Activated naive CD4-positive, alpha-beta T cell treated with anti-CD3 and anti-CD28 coated beads, Interleukin-2, amount 10 ng/mL, durations not matched to agents 7 days and 5 days (primary cell): ENCODE measurements at places on chromosomes 11 and 22.

DNA sequence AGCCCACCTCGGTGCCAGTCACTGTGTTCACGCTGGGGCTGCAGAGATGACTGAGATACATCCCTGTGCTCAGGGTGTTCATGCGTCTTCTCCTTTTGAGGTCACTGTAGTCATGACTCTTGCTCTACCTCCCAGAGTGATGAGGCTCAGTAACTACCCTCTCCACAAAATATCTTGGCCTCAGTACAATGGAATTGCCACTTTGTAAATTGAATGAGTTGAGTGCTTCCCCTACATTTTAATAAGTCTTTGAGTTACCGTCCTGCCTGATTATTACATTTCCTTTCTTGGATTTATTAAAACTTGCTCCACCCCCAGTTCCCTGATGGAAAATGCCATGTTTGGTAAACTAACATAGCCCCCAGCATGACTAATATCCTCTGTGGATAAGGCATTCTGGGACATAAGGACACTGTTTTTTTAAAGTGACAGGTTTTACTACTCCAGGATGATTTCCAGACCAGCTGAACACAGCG lies 15.9 kb downstream of the PRSS23 start:
- H3K36me3 ChIP-seq = no peaks in the 10 kb centered on the region
- no peaks in the 10 kb centered on the region for H3K4me1 ChIP-seq
- H3K27ac ChIP-seq = no peak overlapping the region
- DNase-seq = no peak
- H3K27me3 ChIP-seq = peaks cover 31% of the 10 kb centered on the region
- H3K4me3 ChIP-seq = no peak overlapping the region

GRCh38 chr11:83480251-83480650 lies 194.1 kb upstream of the CCDC90B start:
- H3K27me3 ChIP-seq = peaks cover 5% of the 10 kb centered on the region
- H3K4me3 ChIP-seq = no peak overlapping the region
- no peak overlapping the region for H3K27ac ChIP-seq
- no peaks in the 10 kb centered on the region for H3K4me1 ChIP-seq

- H3K27ac ChIP-seq = no peak overlapping the region
- no peak overlapping the region for H3K4me3 ChIP-seq
- no peak for DNase-seq
- no peaks in the 10 kb centered on the region for H3K27me3 ChIP-seq
- peaks cover 2% of the 10 kb centered on the region for H3K4me1 ChIP-seq
Measured at GRCh38 chr11:14458377-14458776, 41.2 kb downstream of the COPB1 start.

DNA sequence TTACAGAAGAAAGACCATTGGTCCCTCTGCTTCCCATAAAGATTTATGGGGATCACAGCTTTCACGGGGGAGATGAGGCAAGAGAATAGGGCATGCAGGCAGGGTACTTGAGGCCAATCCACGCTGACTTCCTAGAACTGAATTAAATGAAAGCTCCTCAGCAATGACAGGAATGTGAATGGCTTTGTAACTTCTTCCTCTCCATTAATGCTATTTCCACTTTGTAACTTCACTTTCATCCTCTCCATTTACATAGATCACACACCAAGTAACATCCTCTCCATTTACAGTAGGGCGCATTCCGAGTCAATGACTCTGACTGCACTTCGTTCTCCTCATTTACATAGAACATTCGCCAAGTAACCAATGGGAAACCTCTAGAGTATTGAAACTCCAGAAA lies 89.8 kb downstream of the PIWIL4 start:
- no peak overlapping the region for H3K4me3 ChIP-seq
- peaks cover 2% of the 10 kb centered on the region for H3K4me1 ChIP-seq

DNA sequence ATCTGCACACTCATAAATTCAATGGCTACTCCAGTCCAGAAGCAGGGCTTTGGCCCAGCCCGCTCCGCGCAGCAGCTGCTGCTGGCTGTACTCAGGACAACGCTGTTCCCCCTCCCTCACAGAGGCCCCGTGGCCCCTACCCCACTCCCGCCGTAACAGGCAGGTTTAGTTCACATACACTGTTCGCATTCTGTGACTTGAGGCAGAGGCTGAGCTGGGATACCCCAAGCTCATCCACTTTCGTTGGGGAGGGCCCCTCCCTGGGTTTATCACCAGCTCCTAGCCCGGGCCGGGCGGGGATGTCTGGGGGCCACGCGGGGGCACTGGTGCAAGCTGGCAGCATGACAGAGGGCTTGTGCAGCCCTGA lies 52.4 kb downstream of the SYT13 start:
- no peak for DNase-seq
